NCI-H187 (cell line): ENCODE measurements at places on chromosomes 13 and 19.

- no peak for DNase-seq
Measured at GRCh38 chr13:102667023-102667422, 27.8 kb downstream of the METTL21C start.

DNA sequence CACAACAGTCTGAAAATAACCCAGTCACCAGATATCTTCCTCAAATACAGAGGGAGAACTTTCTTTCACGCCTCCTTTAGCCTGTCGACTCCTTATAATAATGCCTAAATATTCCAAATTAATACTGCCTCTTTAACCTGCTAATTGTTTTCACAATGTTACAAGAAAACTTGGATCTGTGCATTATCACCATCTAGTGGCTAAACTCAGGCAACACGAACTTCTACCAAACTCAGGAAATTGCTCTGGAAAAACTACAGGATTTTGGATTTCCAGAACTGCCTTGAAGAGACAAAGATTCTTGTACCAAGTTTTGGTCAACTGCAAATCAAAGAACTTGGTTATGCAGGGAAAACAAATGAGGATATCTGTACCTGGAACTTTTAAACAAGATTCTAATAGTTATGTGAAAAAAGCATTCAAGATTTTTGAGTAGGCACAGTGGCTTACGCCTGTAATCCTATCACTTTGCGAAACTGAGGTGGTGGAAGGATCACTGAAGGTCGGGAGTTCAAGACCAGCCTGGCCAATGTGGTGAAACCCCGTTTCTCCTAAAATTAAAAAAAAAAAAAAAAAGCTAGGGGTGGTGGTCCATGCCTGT, 10.8 kb downstream of the CLN5 start:
- no peak for DNase-seq

GRCh38 chr19:405121-405965, 3.6 kb downstream of the C2CD4C start:
- no peak for DNase-seq

DNA sequence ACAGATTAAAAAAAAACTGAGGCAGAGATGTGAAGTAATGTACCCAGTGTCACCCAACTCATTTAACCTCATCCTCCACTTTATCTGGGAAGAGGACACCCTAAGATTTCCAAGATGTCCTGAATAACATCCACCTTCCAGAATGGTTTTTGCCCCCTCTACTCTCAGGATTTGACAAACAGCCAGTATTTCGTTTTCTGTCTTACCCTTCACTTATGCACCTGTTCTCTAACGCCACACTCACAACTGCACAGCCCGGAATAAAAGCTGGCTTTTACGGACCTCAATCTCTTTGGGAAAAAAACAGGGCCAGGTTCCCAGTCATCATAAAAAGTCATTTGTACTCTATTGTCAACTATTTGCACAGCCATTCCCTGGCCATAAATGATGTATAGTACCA, 21.2 kb upstream of the CEACAM6 start:
- no peak for DNase-seq

- no peak for DNase-seq
Measured at GRCh38 chr13:95228130-95228529, 73.1 kb downstream of the ABCC4 start.

- no peak for DNase-seq
Measured at GRCh38 chr19:4380254-4380727, 20.1 kb downstream of the SH3GL1 start.

- no peak for DNase-seq
Measured at GRCh38 chr13:100208002-100208401, 119.1 kb downstream of the PCCA start.

DNA sequence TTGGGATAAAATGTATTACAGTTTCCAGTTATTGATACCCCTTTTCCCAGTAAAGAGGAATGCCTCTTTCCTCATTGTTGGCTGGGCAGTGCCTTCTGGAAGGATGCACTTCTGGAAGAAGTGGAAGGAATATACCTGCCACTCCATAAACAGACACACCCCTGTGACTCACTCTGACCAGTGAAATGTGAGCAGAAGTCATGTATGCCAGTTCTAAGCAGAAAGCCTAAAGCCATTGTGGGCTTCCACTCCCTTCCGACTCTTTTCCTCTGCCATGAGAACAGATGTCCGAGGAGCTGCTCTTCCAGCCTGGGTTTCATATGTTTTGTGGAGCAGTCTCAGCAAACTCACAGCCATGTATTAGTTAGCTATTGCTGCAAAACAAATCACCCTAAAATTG, 166.1 kb upstream of the SERP2 start:
- DNase-seq: no peak

DNA sequence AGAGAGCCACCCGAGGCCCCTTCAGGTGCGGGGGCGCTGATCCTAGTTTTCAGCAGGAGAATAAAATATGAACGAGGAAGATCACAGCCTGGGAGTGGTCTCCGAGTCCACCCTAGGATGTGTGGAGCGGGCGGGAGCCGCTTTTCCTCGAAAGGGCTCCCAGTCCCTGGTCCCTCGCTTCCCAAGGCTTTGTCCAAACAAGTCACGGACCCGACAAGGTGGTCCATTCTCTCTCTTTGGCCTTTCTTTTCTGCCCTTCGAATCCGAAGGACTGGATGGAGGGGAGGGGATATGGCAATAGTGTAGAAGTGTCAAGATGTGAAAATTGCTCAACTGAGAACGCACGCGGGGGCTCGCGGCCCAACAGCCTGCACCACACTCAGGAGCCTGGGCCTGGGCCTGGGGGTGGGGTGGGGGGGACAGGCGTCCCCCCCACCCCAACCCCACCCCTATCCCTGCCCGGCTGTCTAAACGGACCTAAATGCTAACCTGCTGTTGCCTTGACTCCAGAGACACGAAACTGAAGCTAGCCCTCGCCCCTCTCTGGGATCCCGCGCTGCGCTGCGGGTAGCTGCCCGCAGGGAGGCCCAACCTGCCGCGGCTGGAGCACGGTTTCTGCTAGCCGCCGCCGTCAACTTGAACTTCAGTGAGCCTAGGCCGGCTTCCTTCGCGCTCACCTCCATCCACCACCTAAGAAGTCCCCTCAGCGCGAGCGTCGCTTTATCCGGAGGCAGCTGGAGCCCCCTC, 7.1 kb downstream of the ZIC2 start:
- DNase-seq: no peak

DNA sequence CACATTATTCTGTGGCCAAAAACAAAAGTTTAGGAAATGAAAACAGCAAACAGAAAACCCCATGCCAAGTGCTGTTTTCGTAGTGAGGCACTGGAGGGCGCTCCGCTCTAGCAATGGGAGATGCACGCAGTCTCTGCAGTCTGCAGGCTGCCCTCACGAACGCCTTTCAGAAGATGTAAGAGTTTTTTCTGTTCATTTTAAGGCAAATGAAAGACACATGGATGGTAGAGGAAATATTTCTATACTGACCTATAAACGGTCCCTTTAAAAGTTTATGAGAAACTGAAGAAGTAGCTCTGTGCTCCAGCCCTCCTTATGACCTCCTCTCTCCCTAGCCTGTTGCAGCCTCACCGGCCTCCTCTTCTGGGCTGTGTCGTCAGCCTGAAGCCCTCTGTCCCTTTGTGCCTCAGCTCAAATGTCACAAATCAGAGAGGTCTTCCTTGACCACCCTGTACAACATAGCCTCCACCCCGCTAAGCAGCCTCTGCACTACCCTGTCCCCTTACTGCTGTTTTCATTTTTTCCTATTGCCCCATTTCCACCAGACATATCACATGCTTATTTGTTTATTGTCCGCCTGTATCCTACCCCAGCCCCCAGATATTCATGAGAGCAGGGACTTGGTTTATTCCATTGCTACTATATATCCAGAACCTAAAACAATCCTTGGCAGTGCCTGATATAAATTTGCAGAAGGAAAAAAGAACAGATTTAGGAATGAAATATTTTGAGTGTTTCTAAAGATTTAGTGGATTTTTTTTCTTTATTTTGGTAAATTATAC, 116.4 kb downstream of the TM9SF2 start:
- DNase-seq: no peak
